ENCODE measurements at places on chromosomes 7 and 10.

GRCh38 chr7:77691892-77692491 lies 4.3 kb upstream of the RSBN1L start:
- no peak for DNase-seq

- DNase-seq, result no peak
These were observed 3.5 kb downstream of the FAM180A start for GRCh38 chr7:135744938-135745702.

- no peak for DNase-seq
These were observed 4.9 kb upstream of the UPK3B start for GRCh38 chr7:76505168-76506080.

GRCh38 chr7:91780521-91780920 lies 100.0 kb downstream of the MTERF1 start:
- no peak for DNase-seq

DNA sequence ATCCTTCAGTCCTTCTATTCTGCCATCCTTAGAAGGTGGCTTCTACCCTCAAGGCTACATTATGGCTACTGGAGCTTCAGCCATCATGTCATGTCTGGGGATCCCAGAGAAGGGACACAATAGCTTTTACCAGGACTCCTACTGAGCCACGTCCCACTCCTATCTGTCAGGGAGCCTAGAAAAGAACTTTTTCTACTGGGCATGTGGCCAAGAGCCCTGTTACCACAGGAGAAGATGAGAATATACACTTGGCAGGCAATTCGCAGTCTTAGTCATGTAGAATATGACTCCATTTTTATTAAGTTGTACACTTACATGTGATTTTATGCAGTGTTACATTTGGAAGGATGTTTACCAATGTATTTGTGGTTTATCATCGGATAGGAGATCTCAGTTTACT lies 64.6 kb upstream of the KCNMA1 start:
- DNase-seq, result no peak
